ENCODE measurements at places on chromosomes 12 and 14.

GRCh38 chr12:71183018-71183417 is 25.2 kb upstream of the TSPAN8 start:
- no peaks in the 10 kb centered on the region for H3K4me1 ChIP-seq
- no peak overlapping the region for H3K4me3 ChIP-seq
- H3K27me3 ChIP-seq = no peaks in the 10 kb centered on the region
- DNase-seq = no peak

DNA sequence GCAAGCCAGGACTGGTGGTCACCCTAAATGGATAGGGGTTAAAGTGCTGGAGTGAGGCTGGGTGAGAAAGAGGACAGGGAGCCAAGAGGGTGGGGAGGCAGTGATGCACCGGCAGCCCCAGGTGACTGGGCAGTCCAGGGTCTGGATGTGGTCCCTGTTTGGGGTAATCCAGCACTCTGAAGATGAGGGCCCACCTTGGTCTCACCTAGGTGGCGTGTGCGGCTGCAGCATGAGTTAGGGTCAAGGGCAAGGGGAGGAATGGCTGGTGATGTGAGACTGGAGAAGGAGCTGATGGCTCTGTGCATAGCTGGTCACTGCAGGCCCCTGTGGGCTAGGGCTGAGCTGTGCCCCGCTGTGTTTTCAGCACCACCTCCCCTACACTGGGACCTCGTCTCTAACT is 1.6 kb upstream of the C1RL start:
- no peak overlapping the region for H3K4me3 ChIP-seq
- no peaks in the 10 kb centered on the region for H3K4me1 ChIP-seq
- H3K36me3 ChIP-seq = peaks cover 27% of the 10 kb centered on the region
- no peaks in the 10 kb centered on the region for H3K27me3 ChIP-seq
- no peak for DNase-seq
- H3K27ac ChIP-seq = no peak overlapping the region

DNA sequence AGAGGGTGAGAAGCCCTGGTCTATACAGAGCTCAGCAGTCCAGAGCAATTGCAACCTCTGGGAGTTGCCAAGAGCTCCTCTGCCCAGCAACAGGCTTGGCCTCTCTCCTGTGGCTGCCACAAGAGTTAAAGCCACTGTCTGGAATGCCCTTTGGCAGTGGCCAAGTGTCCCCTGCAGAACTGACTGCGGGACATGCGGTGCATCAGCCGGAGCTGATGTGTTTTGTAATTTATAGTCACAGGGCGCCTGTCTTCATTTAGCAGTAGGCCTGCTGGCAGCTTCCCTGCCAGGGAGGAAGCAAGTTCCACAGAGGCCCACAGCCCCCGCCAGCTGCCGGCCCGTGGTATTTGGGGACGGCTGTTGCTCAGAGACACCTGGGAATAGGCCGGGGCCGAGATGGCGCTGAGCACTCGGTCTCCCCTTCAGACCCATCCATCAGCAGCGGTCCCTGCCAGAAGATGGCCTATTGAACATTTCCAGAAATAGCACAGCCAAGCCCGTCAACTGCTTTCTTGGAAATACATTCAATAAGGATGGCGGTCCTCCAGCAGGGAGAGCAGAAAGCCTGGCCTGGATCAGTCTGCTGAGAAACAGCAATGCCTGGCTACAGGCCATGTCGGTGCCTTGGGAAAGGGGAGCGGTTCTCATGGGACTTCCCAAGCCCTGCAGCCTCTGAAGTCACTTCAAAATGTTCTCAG is 217.4 kb downstream of the CRADD start:
- no peaks in the 10 kb centered on the region for H3K4me1 ChIP-seq
- H3K36me3 ChIP-seq = no peaks in the 10 kb centered on the region
- no peaks in the 10 kb centered on the region for H3K27me3 ChIP-seq
- H3K27ac ChIP-seq = no peak overlapping the region
- no peak overlapping the region for H3K4me3 ChIP-seq

DNA sequence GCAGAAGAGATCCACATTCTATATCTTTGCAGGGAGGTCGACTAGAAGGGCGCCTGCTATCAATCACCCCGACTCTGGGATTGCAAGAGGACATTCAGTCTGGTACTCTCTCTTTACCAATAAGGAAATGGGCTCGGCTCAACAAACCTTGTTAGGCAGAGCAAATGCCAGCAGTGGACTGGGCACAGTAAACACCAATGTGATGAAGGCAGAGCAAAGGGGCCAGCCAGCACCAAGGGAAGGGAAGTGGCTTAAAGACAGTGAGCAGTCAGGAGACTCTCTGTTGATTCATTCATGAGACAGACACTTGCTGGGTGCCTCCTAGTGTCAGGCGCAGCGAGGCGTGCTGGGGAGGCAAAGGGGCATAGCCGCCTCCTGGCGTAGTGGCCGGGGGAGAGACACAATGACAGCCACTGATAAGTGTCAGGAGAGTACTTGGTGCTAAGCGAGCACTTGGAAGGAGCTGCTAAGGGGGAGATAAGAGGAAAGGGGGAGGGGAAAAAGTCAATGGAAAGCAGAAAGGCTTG is 34.1 kb downstream of the TMCC3 start:
- H3K4me1 ChIP-seq = no peaks in the 10 kb centered on the region
- no peak overlapping the region for H3K4me3 ChIP-seq
- H3K27me3 ChIP-seq = no peaks in the 10 kb centered on the region
- DNase-seq = no peak

- no peak overlapping the region for H3K4me3 ChIP-seq
- H3K4me1 ChIP-seq = no peaks in the 10 kb centered on the region
- no peak for DNase-seq
- no peaks in the 10 kb centered on the region for H3K36me3 ChIP-seq
Observed at GRCh38 chr14:41830714-41831406, 224.2 kb downstream of the LRFN5 start.

GRCh38 chr14:105328678-105329390 is 14.3 kb downstream of the PACS2 start:
- no peak overlapping the region for H3K4me3 ChIP-seq
- no peaks in the 10 kb centered on the region for H3K36me3 ChIP-seq
- peaks cover 19% of the 10 kb centered on the region for H3K4me1 ChIP-seq
- no peaks in the 10 kb centered on the region for H3K27me3 ChIP-seq
- H3K27ac ChIP-seq = no peak overlapping the region

GRCh38 chr14:40574780-40575179 is 1031.9 kb upstream of the LRFN5 start:
- no peaks in the 10 kb centered on the region for H3K36me3 ChIP-seq
- no peaks in the 10 kb centered on the region for H3K27me3 ChIP-seq
- no peak overlapping the region for H3K4me3 ChIP-seq
- no peak overlapping the region for H3K27ac ChIP-seq

GRCh38 chr14:88017535-88017934 is 12.6 kb downstream of the GPR65 start:
- no peak overlapping the region for H3K27ac ChIP-seq
- H3K36me3 ChIP-seq = no peaks in the 10 kb centered on the region
- no peak for DNase-seq
- no peak overlapping the region for H3K4me3 ChIP-seq

DNA sequence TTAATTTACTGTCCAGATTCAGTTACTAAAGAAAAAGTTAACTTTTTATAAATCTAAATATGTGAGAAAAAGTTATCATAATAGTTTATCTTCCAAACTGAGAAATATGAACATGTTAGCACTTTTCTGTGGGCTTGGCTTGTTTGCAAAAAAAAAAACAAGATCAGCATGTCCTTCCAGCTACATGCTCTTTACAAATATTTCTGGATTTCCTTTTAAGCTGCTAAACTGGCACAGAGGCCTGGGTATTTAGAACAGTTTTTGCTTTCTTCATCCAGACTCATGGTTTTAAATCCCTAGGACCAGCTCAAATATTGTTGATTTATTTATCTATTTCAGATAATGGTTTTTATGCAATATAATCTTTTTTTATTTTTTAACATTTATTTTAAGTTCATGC is 1444.5 kb upstream of the FLRT2 start:
- H3K4me3 ChIP-seq = no peak overlapping the region
- no peaks in the 10 kb centered on the region for H3K27me3 ChIP-seq
- no peaks in the 10 kb centered on the region for H3K36me3 ChIP-seq
- no peaks in the 10 kb centered on the region for H3K4me1 ChIP-seq

All from common myeloid progenitor, CD34-positive (primary cell).